ENCODE measurements at places on chromosomes 11 and 22.
A peak's percentile ranks its signal among the peaks of the same experiment; 100 is the strongest.

DNA sequence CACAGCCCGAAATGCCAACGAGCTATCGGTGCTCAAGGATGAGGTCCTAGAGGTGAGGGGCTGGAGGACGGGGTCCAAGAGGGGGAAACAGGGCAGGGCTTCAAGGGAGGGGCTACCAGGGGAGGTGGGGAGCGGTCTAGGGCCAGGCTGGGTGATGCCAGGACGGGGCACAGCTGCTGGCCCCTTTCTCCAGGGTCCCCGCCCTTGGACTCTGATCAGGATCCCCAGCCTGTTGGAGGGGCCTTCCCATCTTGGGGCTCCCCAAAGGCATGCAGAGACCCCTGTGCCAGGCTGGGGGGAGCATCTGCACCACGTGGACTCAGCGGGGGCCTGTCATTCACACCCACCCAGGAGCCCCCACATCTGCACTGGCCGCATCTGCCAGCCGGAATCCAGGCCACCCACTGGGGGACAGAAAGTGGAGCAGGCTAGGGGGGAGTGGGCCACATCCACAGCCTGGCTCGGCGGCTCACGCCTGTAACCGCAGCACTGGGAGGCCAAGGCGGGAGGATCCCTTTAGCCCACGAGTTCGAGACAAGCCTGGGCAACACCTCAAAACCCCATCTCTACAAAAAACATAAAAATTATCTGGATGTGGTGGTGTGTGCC is 18.9 kb downstream of the EPS8L2 start:
- no peak for DNase-seq

- no peak for DNase-seq
Observed at GRCh38 chr11:134008634-134009071, 51.9 kb upstream of the IGSF9B start.

DNA sequence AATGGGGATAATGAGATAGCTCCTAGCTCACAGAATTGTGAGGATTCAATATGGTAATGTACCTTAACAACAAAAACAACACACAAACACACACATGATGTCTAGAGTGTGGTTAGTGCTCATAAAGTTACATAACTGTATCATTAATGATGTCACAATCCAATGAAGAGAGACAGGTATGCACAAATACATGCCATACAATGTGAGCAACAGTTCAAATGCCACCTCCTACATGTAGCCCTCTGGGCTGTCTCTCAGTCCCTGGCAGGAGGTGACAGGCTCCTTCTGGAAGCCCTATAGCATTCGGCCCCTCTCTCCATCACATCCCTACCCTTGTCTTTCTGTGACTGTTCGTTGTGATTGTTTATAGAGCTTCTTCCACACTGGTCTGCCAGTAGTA is 8.3 kb upstream of the MICALL1 start:
- no peak for DNase-seq

DNA sequence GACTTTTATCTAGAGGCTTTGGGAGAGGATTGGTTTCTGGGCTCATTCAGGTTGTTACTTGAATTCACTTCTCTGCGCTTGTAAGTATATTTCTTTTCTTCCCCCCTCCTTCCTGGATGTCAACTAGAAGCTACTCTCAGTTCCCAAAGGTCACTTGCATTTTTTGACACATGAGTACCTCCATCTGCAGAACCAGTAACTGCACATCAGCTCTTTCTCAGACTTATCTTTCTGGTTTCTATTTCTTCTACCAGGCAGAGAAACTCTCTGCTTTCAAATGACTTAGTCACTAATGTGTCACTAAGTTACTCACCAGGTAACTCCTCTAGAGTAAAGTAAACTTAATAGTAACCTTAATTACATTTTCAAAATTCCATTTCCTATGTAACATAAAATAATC is 773.0 kb upstream of the LUZP2 start:
- DNase-seq: peak; percentile 7

- no peak for DNase-seq
Observed at GRCh38 chr11:3123305-3123704, 41.8 kb downstream of the OSBPL5 start.

- DNase-seq: no peak
Observed at GRCh38 chr11:126521196-126521595, 165.7 kb downstream of the ST3GAL4 start.

DNA sequence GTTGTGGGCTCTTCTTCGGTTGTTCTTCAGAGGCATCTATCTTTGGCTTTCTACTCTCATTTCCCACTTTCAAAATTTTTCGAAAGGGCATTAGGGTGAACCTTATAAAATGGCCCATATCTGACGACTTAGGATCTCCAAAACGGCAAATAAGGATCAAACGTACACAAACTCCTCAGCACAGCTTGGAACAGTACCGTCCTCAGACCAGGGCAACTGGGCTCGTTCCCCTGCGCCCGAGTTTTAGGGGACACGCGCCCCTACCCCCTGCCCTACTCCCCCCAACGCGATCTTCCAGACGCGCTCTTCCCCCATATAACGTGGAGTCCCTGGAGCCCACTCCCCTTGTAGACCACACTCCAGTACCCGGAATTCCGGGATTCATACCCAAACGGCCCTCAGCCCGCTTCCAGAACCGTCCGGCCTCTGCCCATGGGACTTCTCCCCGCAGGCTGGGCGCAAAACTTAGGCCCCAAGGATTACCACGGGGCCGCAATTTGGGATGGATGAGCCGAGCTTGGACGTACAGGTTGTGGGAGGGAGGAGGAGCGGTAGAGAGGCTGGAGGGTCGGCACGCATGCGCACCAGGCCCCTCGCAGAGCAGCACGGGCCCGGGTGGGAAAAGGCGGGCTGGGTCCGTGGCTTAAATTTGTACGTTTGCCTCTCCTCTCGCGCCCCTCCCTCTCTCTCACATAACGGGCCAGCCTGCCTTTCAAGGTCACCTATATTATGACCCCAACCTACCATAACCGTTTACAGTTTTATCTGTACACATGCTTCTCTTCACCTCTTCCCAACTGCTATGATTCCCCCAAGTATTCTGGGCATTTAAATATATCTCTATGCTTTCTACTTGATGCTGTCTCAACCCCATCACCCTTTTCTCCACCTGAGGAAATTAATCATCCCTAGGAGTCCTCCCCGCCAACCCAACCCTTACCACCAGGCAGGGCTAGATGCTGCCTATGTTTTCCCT is 3.4 kb downstream of the CCDC89 start:
- DNase-seq: no peak

DNA sequence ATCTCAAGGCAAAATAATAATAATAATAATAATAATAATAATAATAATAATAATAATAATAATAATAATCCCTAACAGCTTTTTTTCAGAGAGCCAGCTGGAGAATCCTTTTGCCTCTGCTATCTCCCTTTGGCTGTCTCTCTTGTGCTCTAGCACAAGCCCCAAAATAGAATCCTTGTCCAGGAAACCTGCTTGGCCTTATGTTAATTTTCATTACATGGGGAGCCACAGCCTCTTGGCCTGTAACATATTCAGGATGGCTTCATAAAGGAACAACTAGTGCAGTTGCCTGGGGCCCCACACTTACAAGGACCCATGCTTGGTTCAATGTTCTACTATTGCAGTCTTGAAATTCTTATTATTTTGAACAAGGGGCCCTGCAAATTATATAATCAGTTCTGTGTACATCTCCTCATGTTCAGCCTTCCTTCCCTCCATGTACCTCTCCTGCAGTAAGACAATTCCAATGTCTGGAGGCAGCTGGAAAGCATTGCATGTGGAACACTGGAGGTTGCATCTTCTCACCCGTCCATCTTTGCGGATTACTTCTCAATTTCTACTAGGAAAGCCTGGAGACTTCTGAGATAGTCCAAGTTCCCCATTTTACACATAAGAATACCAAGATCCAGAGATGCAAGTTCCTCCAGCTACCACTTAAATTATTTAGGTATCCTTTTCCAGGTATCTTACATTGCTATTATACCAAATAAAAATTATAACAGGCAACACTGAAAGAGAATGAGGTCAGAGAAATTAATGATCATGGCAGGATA is 37.8 kb upstream of the SORL1 start:
- DNase-seq: no peak

DNA sequence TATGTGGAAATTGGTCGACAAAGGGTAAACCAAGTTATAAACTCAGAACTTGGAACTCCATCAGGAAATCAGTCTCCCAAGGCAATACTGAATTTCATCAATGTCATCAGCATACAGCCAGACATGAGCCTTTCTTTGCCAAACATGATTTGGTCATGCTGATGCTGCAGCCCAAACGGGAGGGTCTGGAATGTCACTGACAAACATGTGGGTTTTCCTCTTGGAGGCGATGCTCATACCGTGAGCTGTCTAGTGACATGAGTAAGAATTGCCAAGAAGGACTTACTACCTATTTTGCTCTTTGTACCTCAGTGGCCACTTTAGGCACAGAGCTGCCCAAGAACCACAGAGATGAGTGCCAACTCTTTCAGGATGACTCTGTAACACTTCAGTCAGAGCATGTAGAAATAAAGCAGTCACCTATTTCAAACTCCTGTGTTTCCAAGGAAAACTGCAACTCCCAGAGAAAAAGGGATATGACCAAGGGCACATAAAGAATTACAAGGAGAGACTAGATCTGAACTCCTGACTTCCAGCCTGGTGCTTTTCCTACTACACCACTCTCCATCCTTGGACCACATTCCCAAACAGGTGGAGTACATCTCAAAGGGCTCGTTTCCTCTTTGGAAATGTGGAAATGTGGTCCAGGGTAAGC is 24.3 kb upstream of the MRGPRX2 start:
- DNase-seq: no peak

GRCh38 chr11:126624506-126624905 is 269.0 kb downstream of the ST3GAL4 start:
- no peak for DNase-seq

DNA sequence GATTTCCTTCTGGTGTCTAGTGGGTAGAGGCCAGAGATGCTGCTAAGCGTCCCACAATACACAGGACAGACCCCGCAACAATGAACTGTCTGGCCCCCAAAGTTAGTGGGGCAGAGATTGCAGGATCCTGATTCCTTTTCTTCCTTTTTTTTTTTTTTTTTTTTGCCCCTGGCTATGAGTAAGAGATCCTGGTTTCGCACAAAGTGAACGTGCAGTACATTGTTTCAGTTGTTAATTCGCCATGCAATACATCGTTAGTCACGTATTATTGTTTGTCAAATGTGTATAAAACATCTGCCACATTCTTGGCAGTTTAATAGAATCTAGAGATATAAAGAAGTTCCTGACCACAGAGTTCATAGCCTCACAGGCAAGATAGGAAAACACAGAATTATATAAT is 20.2 kb downstream of the ST3GAL4 start:
- no peak for DNase-seq

GRCh38 chr22:30041881-30042280 is 38.4 kb upstream of the HORMAD2 start:
- DNase-seq: no peak

DNA sequence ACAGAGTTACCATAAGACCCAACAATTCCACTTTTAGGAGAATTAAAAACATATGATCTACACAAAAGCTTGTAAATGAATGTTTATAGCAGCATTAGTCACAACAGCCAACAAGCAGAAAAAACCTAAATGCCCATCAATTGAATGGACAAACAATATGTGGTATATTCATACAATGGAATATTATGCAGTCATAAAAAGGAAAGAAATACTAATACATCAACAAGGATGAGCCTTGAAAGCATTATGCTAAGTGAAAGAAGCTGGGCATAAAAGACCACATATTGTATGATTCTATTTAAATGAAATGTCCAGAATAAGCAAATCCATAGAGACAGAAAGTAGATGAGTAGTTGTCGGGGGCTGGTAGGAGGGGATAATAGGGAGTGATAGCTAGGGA is 5.0 kb downstream of the MPZL2 start:
- DNase-seq: no peak

GRCh38 chr11:86670181-86670580 is 2.2 kb downstream of the ME3 start:
- peak; percentile 42 for DNase-seq

GRCh38 chr11:405954-406795 is 8.6 kb downstream of the SIGIRR start:
- DNase-seq: no peak

- DNase-seq: peak; percentile 73
Observed at GRCh38 chr11:77401486-77402217, 72.2 kb downstream of the PAK1 start.

DNA sequence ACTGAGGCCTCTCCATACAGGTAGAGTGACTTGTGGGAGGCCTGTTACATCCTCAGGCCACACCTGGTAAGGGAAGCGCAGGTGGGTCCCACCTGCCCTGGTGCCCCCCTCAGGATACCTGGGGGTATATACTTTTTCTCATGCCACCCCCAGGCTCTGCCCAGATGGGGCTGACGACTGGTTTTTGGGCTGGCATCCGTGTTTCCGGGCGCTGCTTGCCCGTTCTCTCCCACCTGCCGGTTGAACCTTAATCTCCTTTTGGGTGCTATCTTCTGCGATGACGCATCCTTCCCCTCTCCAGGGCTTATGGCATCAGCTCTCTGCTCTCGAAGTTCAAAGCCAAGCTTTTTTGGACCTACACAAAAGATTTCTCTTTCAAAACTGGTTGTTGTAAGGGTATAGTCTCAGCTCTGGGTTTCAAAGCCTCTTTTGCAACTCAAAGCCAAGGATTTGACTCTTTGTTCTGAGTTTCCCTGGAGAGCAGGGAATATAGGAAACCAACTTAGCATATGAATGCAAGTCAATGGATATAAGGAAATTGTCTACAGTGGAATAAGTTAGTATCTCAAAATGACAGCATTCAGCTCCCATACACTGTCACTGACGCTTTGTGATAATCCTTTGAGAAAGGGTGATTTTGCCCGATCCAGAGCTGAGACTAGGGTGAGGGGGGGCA is 8.6 kb upstream of the LRRC10B start:
- no peak for DNase-seq

GRCh38 chr11:75242722-75243600 is 2.4 kb downstream of the TPBGL start:
- DNase-seq: no peak

DNA sequence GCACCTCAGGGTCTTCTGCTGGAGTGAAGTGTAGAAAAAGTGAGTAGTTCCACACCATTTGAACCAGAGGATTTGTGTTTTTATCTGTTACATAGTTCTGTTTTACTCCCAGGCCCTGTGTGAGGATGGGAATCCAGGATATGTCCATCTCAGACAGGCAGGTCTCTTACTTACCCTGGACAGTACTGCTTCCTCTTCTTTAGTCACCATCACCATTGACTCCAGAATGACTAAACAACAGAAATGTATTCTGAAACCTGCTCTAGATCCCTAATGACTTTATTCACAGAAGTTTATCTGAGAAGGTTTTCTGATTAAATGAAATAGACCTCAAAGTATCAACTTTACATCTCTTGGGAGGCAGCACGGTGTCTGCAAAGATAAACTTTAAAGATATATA is 33.6 kb downstream of the CYP2R1 start:
- DNase-seq: no peak

DNA sequence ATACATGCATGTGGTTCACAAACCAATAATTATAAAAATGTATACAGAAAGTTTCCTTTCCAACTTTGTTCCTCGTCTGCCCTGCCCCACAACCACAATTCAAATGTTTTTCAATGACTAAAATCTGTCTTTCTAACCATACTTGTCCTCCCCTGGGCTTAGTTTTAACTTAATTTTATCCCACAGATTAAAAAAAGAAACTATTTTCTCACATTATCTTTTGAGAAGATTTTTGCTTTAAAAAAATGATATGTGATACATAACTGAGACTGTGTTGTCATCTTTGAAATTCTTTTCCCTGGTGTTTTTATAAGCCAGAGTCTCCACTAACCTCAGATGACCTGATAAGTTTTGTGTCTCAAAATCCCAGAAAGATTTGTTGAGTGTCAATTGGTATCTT is 79.0 kb downstream of the FDX1 start:
- no peak for DNase-seq

- no peak for DNase-seq
Observed at GRCh38 chr22:39785232-39785631, 108.3 kb downstream of the ENTHD1 start.

GRCh38 chr11:1994121-1994520 is 3.5 kb downstream of the H19 start:
- no peak for DNase-seq
